ENCODE measurements at places on chromosomes 12 and 14.

DNA sequence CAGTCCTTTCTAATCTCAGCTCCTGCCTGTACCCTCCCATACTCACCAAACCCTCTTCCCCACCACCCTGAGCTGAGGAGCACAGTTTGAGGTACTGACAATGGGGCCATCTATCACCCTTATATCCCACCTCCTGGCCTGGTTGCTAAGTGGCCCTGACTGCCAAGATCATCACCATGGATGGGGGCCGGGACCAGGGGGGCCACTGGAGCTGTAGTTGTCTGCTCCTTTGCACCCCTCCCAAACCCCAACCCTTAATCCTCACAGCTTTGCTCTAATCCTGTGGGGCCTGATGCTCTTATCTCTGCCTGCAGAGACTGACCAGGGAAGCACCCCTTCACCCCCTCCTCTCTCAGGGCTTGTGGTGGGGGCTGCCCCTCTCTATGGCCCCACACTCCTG lies 395 bp upstream of the GNB3 start:
- DNase-seq = no peak

- no peak for DNase-seq
Measured at GRCh38 chr12:90938451-90938850, 16.5 kb downstream of the CCER1 start.

GRCh38 chr12:108852674-108853309 lies 4.6 kb downstream of the SSH1 start:
- DNase-seq = no peak

GRCh38 chr12:106586278-106586802 lies 3.5 kb downstream of the RFX4 start:
- no peak for DNase-seq

GRCh38 chr14:61703342-61704129 lies 8.2 kb downstream of the HIF1A start:
- DNase-seq = no peak
